ENCODE measurements at places on chromosomes 7 and 10.

- no peak for DNase-seq
These were observed 6.3 kb downstream of the SMURF1 start for GRCh38 chr7:99137411-99138180.

GRCh38 chr10:85671530-85671929, 695.1 kb downstream of the GRID1 start:
- no peak for DNase-seq

DNA sequence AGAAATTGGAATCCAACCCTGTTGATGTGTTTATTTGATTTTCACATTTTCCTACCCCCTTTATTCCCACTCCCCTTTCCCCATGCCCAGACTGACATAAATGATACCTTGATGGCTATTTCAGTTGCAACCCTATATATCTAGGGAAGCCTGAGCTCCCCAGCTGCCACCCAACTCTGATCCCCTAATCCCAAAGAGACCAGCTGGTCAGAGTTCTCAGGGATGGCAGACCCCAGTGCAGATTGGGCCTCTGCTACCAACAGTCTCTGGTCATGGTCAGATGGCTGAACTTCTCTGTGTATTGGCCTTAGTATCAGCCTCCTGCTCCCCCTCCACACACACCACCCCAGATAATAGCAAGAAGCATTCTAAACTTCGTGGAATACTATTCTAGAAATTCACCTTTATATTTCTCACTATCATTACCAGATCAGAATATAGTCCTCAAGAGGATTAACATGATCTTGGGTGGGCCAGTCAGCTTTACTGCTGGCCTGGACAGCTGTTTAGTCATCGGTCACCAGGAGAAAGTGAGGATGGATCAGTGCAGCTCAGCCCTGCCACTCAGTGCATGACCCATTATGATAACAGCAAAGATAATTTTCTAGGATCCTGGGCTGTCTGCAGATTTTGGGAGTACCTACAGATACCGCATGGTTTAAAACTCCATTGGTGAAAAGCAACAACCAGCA, 24.5 kb upstream of the BTRC start:
- DNase-seq: no peak

DNA sequence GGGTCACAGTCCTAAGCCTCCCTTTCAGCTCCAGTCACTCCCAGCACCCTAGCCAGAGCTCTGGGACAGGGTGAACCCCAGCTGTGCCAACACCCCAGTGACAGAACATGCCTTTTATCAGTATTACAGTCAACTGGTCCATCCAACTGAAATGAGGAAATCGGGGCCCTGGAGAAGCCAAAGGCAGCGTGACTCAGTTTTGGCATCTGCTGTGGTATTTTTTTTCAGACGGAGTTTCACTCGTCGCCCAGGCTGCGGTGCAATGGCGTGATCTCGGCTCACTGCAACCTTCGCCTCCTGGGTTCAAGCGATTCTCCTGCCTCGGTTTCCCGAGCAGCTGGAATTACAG, 3.4 kb upstream of the CLDN15 start:
- no peak for DNase-seq

DNA sequence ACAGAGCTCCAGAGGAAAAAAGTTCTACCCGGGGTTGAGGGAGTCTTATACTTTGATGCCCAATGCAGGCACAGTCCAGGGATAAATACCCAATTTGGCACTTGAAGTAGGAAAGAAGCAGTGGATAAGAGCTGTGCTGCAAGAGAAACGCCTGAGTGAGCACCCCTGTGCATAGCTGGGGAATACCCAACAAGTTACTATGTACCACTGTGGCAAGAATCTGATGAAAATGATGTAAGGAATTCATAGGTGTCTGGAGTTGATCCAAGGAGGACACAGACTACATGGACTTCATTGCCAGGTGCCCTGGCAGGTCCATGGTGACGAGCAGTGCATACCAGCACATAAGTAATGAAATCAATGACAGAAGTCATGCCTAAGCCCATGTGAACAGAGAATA, 183.7 kb upstream of the FEZF1 start:
- DNase-seq: no peak

GRCh38 chr7:129494041-129494440, 8.3 kb upstream of the SMKR1 start:
- DNase-seq: no peak

- no peak for DNase-seq
These were observed 191.7 kb downstream of the TCERG1L start for GRCh38 chr10:131119626-131120355.

- no peak for DNase-seq
These were observed 1.1 kb upstream of the KLF14 start for GRCh38 chr7:130734815-130735716.

DNA sequence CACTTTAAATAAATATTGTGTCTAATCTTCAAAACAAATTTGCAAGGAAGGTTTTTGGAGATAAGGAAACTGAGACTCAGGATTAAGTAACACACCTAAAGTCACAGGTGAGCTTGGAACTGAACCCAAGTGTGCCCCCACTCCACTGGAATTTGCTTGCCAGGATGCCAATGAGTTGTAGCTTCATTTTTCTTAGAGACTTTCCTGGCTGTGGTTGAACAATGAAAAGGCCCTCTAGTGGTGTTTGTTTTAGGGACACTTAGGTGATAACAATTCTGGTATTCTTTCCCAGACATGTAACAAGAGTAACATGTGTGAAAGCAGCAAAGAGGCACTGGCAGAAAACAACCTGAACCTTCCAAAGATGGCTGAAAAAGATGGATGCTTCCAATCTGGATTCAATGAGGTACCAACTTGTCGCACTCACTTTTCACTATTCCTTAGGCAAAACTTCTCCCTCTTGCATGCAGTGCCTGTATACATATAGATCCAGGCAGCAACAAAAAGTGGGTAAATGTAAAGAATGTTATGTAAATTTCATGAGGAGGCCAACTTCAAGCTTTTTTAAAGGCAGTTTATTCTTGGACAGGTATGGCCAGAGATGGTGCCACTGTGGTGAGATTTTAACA, 1.5 kb downstream of the IL6 start:
- DNase-seq: no peak

DNA sequence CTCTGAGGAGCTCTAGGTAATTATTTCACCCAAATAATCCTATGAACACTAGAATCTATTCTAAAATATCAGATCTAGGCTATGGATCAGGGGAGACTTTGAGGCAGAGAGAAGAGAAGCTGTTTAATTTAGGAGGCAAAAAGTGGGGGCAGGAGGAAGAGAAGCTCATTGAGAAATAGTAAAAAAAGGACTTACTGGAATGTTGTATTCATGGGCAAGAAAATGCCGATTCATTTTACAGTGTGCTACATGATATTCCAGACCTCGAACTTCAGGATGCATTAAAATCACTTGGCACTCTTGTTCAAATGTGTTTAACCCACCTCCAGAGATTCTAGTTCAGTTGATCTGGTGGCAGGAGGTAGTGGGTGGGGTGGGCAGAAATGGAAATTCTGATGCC, 109.5 kb upstream of the ITGB1 start:
- DNase-seq: no peak

DNA sequence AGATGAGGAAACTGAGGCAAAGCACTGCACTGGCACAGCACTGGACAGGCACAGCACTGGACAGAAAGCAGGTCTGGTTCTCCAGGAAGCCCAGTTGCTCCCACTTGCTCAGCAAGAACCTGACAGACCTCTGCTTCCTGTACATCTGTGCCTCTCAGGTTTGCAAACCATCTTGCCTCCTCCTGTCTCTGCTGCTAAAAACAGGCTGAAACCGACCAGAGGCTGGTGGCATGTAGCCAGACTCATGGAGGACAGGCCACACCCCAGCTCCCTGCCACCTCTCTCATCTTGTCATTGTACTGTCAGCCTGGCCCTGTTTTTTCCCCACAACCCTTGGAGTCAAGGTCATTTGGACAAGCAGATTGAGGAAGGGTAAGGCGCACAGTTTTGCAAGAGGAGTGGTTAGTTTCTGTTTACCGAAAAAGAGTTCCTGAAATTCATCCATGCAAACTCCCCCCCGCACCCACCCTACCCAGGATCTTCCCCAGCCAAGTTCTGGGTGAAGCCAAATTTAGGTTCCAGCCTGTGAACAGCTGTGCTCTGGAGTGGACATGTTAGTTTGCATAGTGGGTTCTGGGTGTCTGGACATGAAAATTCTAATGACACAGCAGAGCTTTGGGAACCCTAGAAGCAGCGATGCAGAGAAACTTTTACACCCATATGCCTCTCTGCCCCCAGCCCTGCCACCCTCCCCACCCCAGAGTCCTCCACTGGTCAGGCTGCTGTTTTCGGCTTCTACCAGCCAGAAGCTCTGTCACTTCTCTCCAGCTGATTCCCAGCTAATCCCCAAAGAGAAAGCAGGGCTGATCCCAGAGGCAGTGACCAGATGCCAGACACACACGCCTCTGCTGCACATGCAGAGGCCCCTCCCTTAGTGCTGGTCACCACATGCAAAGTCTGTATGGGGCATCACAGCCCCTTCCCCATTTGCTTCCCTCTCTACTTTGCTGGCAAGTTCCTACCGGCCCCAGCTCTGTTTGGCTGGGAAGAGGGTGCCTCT, 8.5 kb upstream of the C10orf105 start:
- peak; percentile 93 for DNase-seq

- no peak for DNase-seq
These were observed 245.1 kb downstream of the CAMK1D start for GRCh38 chr10:12594448-12594944.

DNA sequence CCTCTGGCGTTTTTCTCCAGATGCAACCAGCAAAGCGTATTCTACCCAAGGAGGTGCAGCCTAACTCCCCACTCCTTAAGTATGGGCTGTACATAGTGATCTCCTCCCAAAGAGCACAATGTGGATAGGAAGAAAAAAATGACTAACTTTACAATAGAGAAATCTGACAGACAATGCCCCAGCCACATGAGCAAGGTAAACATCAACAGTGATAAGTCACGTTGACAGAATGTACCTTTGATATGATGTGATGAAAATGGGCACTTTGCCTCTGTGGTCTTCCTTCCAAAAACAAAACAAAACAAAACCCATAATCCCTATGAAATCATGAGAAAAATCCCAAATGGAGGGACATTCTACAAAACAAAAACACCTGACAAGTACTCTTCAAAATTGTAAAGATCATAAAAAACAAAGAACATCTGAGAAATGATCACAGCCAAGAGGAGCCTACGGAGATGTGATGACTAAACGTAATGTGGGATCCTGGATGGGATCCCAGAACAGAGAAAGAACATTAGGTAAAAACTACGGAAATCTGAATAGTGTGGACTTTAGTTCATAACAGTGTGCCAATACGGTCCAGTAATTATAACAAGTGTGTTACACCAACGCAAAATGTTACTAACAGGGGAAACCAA, 50.6 kb downstream of the ABLIM1 start:
- no peak for DNase-seq

DNA sequence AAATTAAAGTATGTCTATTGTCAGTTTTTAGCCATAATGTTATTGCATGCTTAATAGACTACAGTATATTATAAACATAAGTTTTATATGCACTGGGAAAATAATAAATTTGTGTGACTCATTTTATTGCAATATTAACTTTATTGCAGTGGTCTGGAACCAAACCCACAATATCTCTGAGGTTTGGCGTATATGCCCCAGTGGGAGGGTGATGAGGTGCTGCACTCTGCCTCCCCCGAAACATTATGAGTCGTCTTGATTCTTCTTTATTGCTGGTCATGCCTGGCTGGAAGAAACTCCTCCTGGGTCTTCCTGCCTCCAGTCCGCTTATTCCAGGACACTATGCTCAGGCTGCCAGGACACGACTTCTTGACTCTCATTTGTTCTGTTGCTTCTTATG, 88.4 kb downstream of the MTPN start:
- DNase-seq: no peak

DNA sequence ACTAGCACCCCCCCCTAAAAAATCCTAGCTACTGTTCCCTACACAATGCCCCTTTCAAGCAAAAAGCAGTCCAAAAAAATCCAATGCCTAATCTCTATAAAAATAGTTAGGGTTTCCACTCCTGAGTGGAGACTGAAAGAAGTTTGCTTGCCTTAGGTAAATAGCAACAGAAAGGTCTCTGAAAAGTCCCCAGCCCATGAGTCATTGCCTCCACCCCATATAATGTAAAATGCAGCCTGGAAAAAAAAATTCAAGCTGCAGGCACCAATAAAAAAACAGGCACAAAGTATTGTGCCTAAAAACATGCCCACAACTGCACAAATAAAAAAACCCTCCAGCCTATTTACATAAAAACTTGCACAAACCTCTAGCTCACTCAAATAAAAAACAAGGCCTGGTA, 47.5 kb downstream of the ZNF680 start:
- DNase-seq: no peak

- DNase-seq: no peak
These were observed 682.1 kb upstream of the NRP1 start for GRCh38 chr10:34016576-34016975.

GRCh38 chr7:50394315-50394714, 55.8 kb downstream of the FIGNL1 start:
- DNase-seq: no peak

- DNase-seq: no peak
These were observed 228.7 kb upstream of the CCDC6 start for GRCh38 chr10:60135020-60135419.

GRCh38 chr7:28076423-28077200, 104.0 kb downstream of the JAZF1 start:
- DNase-seq: no peak

DNA sequence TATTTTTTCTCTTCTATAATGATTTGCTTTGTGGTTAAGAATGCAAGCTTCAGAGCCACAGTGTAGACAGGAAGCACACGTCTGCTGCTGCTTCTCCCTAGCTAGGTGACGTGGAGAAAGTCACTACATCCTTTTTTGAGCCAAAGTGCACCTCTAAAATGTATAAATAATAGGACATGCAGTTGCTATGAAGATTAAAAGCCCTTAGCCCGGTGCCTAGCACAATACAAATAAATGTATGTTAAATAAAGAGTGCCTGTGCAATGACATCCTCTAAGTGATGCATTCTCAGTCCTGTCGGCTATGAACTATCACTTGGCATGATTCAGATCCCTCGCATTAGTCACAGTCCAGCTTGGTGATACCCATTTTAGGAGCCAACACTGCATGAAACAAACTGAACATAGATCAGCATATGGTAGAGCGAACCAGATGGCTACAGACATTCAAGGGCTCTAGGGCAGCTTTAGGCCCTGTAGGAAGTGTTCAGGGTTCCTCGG, 4.8 kb upstream of the TRDMT1 start:
- DNase-seq: no peak

All from D721Med (cell line).